ENCODE measurements at places on chromosomes 1 and 21.

- no peak for DNase-seq
Observed at GRCh38 chr1:6948416-6948815, 163.2 kb downstream of the CAMTA1 start.

GRCh38 chr1:207407655-207408260 lies 46.4 kb upstream of the CR2 start:
- no peak for DNase-seq

GRCh38 chr1:82090104-82090503 lies 289.4 kb downstream of the ADGRL2 start:
- no peak for DNase-seq

- no peak for DNase-seq
Observed at GRCh38 chr1:33273961-33274371, 17.7 kb downstream of the ZNF362 start.

GRCh38 chr21:45916011-45916840 lies 65.3 kb upstream of the COL6A1 start:
- DNase-seq: no peak

DNA sequence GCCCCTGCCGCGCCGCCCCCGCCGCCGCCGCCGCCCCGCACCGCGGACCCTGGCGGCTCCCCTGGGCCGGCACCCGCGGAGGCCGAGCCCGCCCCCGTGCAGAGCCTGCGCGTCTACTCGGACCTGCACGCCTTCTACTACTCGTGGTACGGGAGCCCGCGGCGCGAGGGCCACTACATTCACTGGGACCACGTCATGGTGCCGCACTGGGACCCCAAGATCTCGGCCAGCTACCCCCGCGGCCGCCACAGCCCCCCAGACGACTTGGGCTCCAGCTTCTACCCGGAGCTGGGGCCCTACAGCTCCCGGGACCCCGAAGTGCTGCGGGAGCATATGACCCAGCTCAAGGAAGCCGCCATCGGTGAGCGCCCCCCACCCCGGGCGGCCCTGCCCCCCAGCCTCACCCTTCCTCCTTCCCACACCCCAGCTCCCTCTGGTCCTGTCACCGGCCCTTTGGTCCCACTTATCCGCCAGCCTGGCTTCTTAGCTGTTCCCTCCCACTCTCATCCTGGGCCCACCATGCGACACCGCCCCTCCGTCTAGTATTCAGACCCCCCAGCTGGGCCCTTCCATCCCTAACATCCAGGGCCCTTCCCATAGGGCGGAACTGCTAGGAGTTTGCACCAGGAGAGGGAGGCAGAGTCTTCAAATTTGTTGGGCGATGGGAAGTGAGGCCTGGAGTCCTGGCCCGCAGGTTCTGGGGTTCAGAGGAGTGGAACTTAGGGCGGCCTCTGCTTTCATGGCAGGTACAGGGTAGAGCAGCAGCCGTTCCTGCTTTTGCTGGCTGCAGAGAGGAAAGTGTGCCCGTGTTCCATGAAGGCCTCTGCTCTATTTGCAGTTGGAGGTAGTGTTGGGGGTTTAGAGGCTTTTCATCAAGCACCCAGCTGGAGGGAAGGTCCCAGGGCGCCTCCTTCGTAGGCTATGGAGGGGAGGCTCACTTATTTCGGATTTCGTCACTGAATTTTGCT lies 1.0 kb downstream of the MANEAL start:
- DNase-seq: no peak

- no peak for DNase-seq
Observed at GRCh38 chr1:183898001-183898396, 93.1 kb downstream of the RGL1 start.

DNA sequence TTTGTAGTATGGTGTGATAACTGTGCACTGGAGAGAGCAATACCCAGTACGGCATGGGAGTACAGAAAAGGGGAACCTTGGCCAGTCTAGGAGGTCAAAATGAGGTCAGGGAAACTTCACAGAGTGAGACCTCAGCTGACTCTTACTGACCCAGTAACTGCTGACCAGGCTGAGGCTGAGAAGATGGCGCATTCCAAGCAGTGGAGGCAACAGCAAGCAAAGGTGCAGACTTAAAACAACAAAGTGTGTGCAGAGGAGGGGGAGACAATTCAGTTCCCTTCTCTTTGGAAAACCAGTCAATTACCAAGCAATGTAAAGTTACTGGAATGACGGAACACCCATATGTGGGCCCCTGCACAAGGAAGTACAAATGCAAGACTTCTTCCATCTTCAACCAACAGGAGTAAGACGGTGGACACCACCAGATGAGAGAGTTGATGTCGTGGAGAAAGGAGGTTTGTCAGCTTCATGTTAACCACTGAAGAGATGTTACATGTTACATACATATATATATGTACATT lies 54.6 kb upstream of the PRDX6 start:
- DNase-seq: no peak

DNA sequence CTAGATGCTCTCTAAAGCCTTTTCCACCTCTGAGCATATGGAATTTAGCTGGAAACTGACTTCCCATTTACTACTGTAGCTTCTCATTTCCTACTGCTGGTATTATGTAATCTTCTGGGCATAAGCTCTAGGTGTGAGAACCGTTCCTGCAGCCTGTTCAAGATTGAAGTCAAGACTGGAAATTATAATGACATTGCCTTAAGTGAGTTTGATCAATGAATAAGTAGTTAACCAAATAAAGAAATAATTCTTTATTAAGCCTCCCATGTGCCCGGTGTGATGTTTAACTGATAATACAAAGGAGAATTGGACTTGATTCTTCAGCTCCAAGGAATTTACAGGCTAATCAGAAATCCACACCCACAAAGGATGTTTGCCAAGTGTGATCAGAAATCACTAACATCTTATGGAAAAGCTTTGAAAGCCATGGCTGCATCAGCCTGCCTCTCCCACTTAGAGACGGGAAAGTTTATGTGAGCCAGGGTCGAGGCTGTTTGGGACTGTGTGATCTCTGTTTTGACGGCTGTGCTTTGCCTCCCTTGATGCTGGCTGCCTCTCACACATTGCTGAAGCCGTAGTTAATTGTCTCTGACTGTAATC lies 36.4 kb upstream of the PRELP start:
- DNase-seq: no peak

DNA sequence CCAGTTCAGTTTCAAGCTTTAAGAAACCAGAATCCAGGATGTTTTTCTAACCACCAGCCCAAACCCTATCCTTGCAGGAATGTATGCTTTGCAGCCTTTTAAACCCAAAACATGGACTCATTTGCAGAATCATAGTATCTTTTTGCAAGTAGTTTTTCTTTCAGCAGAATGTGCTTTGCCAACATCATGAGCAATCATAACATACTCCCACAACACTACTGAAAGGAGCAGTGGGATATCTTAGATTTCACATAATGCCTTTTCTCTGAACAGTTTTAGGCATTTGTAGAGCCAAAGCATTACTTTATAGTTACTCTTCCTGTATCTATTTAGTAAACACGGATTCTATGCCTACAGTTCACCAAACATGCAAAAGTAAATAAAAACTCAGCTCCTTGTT lies 10.0 kb upstream of the SH2D2A start:
- no peak for DNase-seq

GRCh38 chr1:184292101-184292500 lies 94.7 kb upstream of the C1orf21 start:
- no peak for DNase-seq

GRCh38 chr1:25614501-25615171 lies 2.0 kb upstream of the MAN1C1 start:
- DNase-seq: no peak

GRCh38 chr1:155607708-155608107 lies 2.3 kb upstream of the MSTO1 start:
- DNase-seq: no peak

DNA sequence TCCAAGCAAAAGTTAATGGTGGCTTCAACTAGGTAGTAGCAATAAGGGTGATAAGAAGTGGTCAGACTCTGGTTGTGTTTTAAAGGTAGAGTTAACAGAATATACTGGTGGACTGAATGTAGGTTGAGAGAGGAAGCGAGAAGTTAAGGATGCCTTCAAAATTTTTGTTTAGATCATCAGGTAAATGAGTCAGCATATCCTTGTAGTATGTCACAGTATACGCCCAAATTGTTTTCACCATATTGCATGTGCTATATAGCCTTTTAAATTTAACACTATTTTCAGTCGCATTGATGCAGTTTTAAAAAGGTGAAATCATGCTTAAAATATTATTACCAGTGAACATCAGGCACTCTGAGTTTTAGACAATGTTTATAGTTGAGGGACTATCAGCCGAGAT lies 74.6 kb downstream of the RBM11 start:
- DNase-seq: no peak

DNA sequence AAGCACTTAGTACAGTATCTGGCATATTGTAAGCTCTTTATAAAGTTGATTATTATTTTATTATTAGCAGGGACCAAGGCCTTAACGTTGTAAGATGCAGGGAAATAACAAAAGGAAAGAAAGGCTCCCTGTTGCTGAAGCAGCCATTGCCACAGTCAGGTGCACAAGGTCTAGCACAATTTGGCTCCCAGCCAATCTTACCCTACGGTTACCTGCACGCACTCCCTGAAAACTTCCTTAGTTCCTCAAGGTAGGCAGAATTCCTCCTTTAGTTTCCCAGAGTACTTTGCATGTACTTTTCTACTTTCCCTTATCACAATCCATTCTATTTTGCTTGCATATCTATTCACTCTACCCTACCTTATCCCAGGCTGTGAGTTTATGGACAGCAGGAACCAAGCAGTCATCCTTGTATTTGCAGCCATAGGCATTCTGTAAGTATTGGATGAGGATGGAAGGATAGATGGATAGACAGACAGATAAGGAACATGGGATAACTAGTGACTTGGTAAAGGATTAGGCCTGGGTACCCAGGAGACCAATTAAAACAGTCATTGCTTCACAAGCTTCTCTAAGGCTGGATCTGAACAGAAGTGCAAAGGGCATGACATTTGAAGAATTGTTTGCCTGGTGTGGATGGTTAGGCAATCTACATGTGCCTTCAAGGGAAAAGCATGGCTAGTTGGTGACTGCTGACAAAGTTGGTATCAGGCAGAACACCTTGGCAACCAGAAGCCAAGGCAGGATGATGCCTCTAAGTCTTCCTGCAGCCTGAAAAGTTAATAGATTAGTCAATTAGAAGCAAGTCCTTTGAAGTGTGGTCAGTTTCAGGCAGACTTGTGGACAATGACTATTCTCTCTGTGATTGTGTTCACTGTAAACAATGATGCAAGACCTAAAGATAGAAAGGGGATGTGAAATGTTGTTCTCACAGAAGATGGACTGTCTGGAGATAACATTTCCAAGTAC lies 20.8 kb upstream of the JAK1 start:
- peak; percentile 75 for DNase-seq

DNA sequence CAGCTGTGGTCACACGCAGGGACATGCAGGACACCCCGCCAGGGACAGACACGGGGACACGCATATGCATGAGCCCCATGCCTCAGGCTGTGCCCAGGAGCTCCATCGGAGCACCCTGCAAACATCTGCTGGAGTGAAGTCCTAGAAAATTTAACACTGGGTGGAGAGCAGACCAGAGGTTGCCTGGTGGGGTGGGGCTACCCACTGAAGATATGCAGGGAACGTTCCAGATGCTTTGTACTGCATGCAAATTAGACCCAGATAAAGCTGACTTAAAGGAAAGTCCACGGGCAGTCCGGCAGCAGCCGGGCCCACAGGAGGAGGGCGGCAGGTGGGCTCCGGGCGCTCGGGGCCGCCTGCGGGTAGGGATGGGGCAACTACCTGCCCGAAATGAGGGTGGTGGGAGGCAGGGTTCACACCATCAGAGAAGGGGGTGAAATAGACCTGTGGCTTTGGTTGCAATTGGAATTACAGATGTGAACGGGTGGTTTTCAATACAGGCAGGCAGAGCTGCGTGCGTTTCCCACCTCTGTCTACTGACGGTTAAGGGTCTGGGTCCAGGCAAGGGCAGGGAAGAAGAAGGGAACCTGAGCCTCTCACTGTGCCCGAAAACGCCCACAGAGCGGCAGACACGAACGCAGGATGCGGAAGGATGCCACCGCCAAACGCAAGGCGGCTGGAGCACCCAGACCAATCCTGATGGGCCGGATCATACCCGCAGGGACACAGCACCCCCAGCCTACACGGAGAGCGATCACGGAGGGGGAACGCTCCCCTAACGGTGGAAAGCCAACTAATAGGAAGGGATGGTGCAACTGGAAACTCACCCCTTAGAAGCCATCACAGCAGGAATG lies 21.0 kb downstream of the CFAP74 start:
- DNase-seq: no peak

GRCh38 chr1:26349188-26349876 lies 4.6 kb downstream of the CRYBG2 start:
- DNase-seq: no peak

GRCh38 chr1:89836252-89837035 lies 15.6 kb downstream of the LRRC8D start:
- no peak for DNase-seq

- no peak for DNase-seq
Observed at GRCh38 chr1:10050611-10051010, 17.9 kb downstream of the UBE4B start.

GRCh38 chr1:109040627-109040988 lies 1.3 kb downstream of the WDR47 start:
- DNase-seq: no peak

DNA sequence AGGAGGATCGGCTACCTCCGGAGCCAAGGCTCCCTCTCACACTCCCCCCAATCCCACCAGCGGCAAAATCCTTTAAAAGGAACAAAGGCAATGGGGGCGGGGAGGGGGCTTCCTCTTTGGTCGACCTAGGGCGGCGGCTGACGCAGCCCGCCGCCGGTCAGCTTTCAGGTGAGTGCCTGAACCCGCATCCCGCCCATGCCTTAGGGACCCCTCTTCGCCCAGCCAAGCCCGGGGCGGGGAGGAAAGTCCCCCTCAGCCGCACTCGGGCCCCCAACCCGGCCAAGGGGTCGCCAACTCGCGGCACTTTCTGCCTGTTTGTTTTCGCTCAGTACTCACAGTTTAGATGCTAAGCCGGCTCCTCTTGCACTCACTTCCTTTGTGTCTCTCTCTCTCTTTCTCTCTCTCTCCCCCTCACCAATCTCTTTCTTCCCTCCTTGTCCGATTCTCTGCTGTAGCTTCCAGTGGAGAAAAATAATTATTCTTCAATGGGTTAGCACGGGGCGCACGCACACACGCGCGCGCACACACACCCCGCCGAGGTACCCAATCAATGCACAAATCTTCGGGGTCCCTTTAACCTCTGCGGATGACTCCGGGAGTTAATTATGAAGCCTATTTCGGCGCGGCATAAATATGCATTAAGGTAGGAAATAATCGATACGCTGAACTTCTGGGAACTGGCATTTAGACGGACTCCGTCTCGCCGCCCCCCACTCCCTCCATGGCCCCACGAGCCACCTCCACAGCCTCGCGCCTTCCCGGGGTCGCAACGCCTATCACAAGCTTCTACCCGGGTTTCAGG lies at the start of gene BLACAT1:
Gene BLACAT1 (minus strand): TSS at position 465 of the 802 bp plus-strand sequence.
- no peak for DNase-seq

- DNase-seq: no peak
Observed at GRCh38 chr1:40161888-40162397, 756 bp downstream of the RLF start.

Data from GM13976 (cell line).